ENCODE measurements at places on chromosomes 2 and 18. TPM values are rescaled to one million over a fixed set of nuclear protein-coding genes. Genes with fewer than 3 reads are reported as not detected.

Gene DNER
- total RNA-seq, result 2.6 TPM

Gene HSBP1L1
- total RNA-seq, result 35.0 TPM

Gene CCBE1
- 1.9 TPM for total RNA-seq

Gene DAPL1
- 0.24 TPM for total RNA-seq

Gene COPS8
- 80.0 TPM for total RNA-seq

Gene ERBB4
- total RNA-seq, result under 0.01 TPM

Gene SPR
- 23.4 TPM for total RNA-seq

Gene RNF152
- 31.6 TPM for total RNA-seq

Gene MEX3C
- total RNA-seq, result 64.3 TPM

Gene MAPRE2
- total RNA-seq, result 1.9 TPM

Gene HOXD8
- total RNA-seq, result 1.7 TPM

Gene LIPG
- 36.9 TPM for total RNA-seq

Gene CPO
- not detected for total RNA-seq

Gene TDRD15
- not detected for total RNA-seq

Gene TEKT4
- not detected for total RNA-seq

Gene CXCR1
- not detected for total RNA-seq

Gene ARL6IP6
- total RNA-seq, result 38.2 TPM

Gene NGEF
- 0.96 TPM for total RNA-seq

Gene GRHL1
- 14.1 TPM for total RNA-seq

Gene RPRM
- total RNA-seq, result not detected

Gene RGPD8
- total RNA-seq, result 5.5 TPM

Gene PRKAG3
- total RNA-seq, result not detected

Gene TUBB6
- 457 TPM for total RNA-seq

Gene RAPGEF4
- 1.4 TPM for total RNA-seq

Gene SPEG
- total RNA-seq, result 1.5 TPM

Gene DSC1
- total RNA-seq, result under 0.01 TPM

Gene IL37
- not detected for total RNA-seq

Gene C1QL2
- not detected for total RNA-seq

Gene SNTG2
- total RNA-seq, result not detected

Gene SPP2
- not detected for total RNA-seq

Gene IL36G
- total RNA-seq, result 41.4 TPM

Gene MROH2A
- not detected for total RNA-seq

Gene SUCLG1
- total RNA-seq, result 37.8 TPM

Gene GATA6
- total RNA-seq, result 5.1 TPM

Gene CELF4
- total RNA-seq, result not detected

Gene TANC1
- 22.6 TPM for total RNA-seq

Gene TTN
- under 0.01 TPM for total RNA-seq

Gene GAL3ST2
- total RNA-seq, result not detected

Gene PTH2R
- total RNA-seq, result 0.48 TPM

Gene ERFE
- total RNA-seq, result 2.3 TPM

Gene C1GALT1C1L
- not detected for total RNA-seq

Gene LCT
- not detected for total RNA-seq

Gene PIK3C3
- 28.3 TPM for total RNA-seq

Gene KIF1A
- not detected for total RNA-seq

Gene HOXD12
- total RNA-seq, result not detected

Gene ADAM23
- 0.24 TPM for total RNA-seq

Gene GALR1
- not detected for total RNA-seq

Gene ANKRD30B
- total RNA-seq, result not detected

Gene B4GALT6
- 3.2 TPM for total RNA-seq

Gene HOXD1
- 1.7 TPM for total RNA-seq

Gene KCNJ3
- total RNA-seq, result not detected

All from tracheal epithelial cell (primary cell).